Inflammatory macrophage (primary cell): ENCODE measurements at places on chromosomes 16 and 17.

- DNase-seq, result no peak
Observed at GRCh38 chr17:79532107-79532790, 78.6 kb downstream of the RBFOX3 start.

GRCh38 chr17:79699386-79700036 is 31.2 kb upstream of the ENPP7 start:
- DNase-seq, result no peak

DNA sequence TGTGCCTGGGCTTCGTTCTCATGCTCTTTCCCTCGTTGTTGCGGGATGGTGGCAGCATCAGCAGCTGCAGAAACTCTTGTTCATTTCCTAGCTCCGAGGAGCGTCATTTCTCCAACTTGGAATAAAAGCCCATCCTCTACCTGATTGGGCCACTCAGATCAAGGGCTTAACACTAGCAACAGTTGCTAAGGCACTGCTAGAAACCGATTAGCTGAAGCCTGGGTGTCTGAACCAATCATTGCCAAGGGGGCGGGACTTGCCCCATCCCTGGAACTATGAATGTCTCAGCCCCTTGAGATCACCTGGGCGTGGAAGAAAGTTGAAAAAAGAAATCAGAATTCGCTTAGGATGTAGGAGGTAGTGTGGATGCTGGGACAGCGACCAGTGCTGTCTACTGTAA is 145.3 kb downstream of the FOXL1 start:
- DNase-seq, result no peak

GRCh38 chr17:79393358-79394052 is 217.3 kb downstream of the RBFOX3 start:
- DNase-seq, result peak; percentile 71

- DNase-seq, result no peak
Observed at GRCh38 chr16:63882576-63882975, 1239.3 kb downstream of the CDH11 start.

DNA sequence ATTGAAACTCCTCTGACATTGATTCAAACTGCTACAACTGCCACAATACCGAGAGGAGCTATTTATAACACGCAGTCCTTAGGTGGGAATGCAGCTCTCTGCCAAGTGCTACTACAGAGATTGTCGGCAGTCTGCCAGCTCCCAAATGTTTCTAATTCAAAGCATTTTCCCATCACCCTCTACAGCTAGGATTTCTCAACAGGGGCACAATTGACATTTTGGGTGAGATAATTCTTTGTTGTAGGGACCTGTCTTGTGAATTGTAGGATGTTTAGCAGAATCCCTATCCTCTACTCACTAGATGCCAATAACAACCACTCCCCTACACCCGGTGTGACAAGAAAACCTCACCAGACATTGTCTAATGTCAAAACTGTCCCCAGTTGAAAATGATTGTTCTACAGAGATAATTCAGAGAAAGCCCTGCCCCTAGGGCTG is 7.8 kb upstream of the N4BP1 start:
- no peak for DNase-seq

DNA sequence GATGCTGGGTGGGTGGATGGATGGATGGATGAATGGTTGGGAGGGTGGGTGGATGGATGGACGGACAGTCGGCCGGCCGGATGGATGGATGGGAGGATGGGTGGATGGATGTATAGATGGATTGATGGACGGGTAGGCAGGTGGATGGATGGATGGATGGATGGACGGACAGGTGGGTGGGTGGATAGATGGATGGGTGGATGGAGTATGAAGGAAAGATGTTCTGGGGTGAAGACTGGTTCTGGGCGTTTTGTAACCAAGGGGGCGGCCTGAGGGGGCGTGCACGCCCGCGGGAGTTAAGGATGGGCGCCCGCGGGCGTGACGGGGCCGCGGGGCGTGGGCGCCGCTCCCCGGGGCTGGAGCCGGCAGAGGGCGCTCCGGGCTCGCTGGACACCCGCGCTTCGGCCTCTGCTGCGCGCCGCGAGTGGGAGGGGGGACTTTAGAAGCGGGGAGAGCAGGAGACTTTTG is at the start of gene NECAB2:
Gene NECAB2, plus strand, starts transcription at position 407 of the 468 bp plus-strand sequence. CDS start 405 bp downstream, outside the sequence.
- peak; percentile 50 for DNase-seq

- no peak for DNase-seq
Observed at GRCh38 chr17:70562137-70562536, 392.8 kb downstream of the KCNJ2 start.

DNA sequence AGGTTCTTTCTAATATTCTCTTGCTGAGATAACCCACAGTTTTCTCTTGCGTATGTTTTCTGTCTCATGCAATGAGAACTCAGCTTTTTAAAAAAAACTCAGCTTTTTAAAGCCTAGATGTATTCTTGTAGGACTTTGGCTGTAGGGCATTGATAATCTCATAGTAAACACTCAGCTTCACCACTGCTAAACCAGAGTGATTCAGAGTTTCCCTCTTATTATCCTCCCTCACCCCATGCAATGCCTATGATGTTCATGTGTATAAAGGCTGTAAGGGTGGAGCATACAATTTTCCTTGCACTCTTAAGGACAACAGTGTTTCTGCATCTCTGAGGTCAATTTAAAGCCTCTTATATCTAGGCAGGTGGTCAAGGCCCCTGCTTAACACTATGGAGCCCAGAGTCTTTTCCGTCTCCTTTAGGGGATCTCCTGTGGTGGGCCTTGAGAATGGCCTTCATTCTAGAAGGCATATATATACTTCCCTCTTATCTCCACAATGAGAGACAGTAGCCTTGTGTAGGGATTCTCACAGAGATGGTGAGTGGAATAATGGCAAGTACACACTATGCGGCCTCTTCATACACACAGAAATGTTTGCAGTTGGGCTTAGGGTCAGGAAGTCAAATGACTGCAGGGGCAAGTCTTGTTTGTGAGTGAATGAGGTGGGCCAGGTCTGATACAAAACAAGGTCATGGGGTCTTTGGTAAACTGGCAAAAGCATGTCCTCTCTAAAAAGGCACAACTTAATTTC is 279.6 kb downstream of the HS3ST3A1 start:
- no peak for DNase-seq

DNA sequence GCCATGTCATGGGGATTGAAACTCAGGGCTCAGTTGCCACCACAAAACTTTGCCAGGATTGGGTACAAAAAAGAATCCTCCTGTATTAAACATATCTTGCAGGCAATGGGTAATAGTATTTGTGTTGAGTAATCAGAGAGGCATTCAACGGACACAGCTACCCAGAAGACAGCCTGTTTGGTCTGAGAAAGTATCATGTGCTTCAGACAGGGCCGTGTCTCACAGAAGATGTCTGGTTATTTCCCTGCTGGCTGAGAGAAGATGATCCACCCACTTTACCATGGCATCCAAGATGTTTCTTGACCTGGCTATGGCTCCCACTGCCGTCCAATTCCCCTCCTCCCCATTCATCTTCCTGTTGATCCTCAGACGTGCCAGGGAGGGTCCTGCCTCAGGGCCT is 304.3 kb upstream of the XYLT1 start:
- no peak for DNase-seq

GRCh38 chr17:41199421-41200078 is 9.9 kb downstream of the KRTAP9-1 start:
- DNase-seq, result no peak

GRCh38 chr17:349666-350065 is 2.9 kb downstream of the RPH3AL start:
- DNase-seq, result no peak

- no peak for DNase-seq
Observed at GRCh38 chr17:57871863-57872262, 22.0 kb upstream of the MRPS23 start.

GRCh38 chr17:54780238-54780637 is 120.4 kb upstream of the TOM1L1 start:
- DNase-seq, result no peak

DNA sequence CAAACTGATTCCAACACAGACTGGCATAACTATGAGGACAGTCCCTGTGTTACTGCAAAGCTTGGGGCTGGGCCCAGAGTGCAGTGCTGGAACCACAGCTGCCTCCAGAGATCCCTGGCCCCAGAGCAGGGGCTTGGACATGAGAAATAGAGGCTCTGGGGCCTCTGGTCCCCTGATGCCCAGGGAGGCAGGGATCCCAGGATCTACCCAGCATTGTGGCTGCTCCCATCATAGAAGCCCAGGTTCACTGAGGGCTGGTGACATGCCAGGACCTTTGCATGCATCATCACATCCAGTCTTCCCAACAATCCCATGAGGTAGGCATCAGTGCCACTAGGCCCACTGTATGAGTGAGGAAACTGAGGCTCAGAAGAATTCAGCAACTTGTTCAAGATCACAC is 95.8 kb downstream of the TMEM132E start:
- DNase-seq, result no peak

DNA sequence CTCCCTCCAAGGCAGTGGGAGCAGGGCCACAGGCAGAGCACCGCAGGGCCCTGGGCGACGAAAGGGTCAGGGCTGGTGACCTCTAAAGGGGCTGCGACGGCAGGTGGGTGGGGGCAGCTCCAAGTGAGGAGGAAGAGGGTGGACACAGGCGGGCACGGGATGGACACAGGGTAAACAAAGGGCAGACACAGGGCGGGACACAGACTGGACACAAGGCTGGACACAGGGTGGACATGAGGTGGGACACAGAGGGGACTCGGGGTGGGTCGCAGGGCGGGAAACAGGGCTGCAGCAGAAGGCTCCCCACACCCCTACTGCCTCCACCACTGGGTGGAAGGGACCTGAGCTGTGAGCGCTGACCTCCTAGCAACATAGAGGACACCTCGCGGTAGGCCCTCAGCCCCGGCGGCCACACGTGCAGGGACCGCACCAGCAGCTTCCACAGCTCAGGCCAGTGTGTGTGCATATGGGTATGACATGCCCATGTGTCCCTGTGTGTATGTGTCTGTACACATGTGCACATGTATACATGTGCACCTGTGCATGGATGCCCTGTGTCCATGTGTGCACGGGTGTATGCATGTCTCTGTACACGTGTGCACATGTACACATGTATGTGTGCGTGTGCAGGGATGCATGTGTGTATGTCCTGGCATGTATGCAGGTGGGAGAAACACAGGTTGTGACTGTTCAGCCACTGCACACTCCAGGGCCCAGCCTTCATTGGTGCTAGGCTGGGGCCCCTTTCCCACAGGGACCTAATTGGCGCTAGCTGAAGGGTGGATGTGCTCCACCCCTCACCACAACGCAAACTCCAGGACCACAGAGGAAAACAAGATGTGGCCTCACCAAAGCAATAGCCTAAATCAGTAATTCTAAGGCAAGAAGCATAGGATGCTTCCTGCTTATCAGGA is 7.6 kb downstream of the LMF1 start:
- DNase-seq, result no peak

DNA sequence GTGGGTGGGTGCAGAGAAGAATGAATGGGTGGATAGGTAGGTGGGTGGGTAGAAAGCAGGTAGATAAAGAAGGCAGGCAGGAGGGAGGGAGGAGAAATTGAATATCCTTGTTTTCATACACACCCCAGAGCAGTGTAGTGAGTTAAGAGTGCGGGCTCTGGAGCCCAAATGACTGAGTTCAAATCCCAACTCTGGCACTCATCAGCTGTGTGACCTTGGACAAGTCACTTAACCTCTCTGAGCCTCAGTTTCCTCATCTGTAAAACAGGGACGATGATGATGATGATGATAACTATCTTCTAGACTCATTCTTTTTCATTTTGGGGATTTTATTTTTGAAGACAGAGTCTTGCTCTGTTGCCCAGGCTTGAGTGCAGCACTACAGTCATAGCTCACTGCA is 2.0 kb upstream of the IL21R start:
- no peak for DNase-seq

DNA sequence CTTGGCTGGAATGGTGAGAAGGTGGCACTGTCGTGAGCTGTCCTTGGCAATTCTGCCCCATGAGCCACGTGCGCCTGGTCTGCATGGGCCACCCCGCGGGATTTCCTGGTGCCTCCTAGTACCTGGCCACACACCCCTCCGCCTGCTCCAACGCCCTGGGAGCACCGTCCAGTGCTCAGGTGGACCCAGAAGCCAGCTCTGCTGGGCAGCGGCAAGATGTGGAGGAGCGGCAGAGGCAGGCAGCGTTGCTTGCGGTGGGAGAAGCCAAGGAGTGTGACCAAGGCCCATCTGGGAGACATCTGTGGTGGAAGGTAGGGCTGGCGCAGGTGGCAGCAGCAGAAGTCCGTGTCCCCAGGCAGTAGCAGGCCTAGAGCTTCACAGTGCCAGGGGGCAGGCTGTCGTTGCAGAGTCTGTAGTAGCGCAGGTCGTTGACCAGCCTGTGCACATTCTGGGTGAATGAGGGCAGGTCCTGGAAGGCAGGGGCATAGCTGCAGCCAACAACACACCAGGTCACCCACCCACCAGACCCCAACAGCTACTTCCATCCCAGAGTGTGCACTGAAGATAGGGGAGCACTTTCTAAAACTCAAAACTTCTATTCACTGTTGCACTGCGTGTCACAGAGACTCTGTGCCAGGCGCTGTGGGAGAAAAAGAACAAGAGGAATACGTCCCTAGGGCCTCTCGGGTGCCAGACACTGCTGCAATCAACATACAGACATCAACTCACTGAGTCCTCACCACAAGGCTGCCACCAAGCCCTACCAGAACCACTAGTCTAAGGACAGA is 34.9 kb upstream of the GSG1L start:
- no peak for DNase-seq

DNA sequence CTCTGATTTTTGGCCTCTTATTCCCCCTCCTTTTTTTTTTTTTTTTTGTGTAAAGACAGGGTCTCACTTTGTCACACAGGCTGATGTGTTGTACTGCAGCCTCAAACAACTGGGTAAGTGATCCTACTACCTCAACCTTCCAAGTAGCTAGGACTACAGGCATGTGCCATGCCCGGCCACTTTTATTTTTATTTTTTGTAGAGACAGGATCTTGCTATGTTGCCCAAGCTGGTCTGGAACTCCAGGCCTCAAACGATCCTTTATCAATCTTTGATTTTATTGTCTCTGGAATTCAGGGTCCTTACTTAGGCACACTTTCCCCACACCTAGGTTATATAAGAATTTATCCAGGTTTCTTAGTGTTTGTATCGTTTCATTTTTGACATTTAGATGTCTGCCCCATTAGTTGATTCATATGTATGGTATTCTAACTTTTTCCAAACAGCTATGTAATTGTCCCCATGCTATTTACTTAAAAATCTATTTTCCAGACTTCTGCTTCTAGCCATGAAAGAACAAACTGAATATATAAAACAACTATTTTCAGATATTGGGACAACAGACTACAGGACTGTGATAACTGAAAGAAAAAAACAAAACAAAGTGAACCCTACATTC is 13.9 kb downstream of the CMC2 start:
- DNase-seq, result no peak
